ENCODE measurements at places on chromosomes 12 and 14.

- DNase-seq, result peak; percentile 64
Measured at GRCh38 chr14:104876251-104876699, 11.2 kb downstream of the CEP170B start.

- no peak for DNase-seq
Measured at GRCh38 chr12:112611908-112612307, 179.6 kb upstream of the RPH3A start.

DNA sequence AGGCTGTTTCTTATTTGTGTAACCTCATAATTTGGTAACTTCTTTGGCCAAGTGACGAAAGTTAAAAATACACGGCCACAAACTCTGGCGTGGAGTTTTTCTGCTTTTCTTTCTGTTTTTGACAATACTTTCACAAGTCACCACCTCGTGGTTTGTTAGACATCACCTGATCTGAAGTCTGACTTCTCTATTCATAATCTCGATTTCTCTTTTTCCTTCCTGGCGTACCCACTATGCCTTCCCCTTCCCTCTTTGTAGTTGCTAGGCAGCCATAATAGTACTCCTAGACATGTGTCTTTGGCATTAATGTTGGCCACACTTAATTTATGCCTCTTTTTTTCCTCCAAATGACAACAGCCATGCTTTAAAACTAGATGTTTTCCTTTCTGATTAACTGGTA is 97.6 kb downstream of the POLR3B start:
- no peak for DNase-seq

DNA sequence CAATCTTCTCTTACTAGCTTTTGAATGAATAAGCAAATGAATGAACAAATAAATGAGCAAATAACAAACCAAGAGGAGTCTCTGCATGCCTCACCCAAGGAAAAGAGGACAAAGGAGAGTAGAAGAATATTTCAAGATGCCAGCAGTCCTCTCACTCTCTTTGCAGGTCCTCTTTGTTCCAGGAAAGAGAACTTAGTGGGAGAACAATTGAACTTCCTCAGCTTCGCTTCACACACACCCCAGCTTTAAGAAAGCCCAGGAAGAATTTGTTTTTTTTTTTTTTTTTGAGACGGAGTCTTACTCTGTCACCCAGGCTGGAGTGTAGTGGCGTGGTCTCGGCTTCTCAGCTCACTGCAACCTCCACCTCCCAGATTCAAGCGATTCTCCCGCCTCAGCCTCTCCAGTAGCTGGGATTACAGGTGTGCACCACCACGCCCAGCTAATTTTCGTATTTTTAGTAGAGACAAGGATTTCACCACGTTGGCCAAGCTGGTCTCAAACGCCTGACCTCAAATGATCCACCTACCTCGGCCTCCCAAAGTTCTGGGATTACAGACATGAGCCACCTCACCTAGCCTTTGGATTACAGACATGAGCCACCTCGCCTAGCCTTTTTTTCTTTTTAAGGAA is 20.4 kb downstream of the KRT18 start:
- DNase-seq, result no peak

DNA sequence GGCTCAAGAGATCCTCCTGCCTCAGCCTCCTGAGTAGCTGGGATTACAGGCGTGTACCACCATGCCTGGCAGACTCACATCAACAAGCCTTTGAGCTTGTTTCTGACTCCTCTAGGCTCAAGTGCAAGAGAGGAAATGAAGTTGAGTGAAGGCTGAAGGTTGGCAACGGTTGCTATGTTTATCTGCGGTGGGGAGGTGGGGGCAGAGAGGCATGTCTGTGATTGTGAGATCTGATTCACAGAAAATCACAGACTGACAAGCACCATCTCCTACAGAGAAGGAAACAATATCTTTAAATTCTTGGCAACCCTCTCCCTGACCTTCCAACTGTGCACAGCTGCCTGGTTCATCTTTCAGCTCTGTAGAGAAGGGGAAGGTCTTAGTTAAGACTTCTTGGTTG is 22.1 kb upstream of the NINJ2 start:
- DNase-seq, result peak; percentile 72

- no peak for DNase-seq
Measured at GRCh38 chr12:508145-508544, 48.4 kb downstream of the B4GALNT3 start.

DNA sequence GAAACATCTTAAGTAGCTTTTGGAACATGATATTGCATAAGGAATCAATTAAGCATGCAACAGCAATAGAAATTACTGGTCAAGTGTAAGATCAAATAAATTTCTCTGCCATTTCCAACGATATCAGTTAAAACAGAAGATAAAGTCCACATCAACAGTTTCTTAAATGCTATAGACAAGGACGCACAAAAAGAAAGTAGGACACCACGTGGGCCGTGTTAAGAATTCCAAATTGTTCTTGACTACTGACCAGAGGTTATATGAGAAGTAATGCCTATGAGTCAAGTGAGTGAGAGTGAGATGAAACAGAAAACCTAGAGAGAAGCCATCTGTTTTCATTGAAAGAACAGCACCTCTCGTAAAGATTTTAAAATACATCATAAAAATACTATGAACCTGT is 318.2 kb downstream of the TMEM117 start:
- no peak for DNase-seq
